ENCODE measurements at places on chromosomes 16 and 17. TPM values are rescaled to one million over a fixed set of nuclear protein-coding genes. Genes with fewer than 3 reads are reported as not detected.

GRCh38 chr17:80939151-80940145, 52.2 kb upstream of the CHMP6 start:
- no peak overlapping the region for H3K4me3 ChIP-seq
- no peaks in the 10 kb centered on the region for H3K36me3 ChIP-seq
- no peak overlapping the region for H3K27ac ChIP-seq
- no peaks in the 10 kb centered on the region for H3K27me3 ChIP-seq
- peak; percentile 29 for DNase-seq

- H3K4me3 ChIP-seq = no peak overlapping the region
- H3K27me3 ChIP-seq = no peaks in the 10 kb centered on the region
Measured at GRCh38 chr17:80028030-80028429, 7.6 kb downstream of the TBC1D16 start.

- peak overlapping the region; percentile 95 for H3K4me3 ChIP-seq
- DNase-seq = no peak
- peak overlapping the region; percentile 99 for H3K27ac ChIP-seq
- peaks cover under 1% of the 10 kb centered on the region for H3K36me3 ChIP-seq
- H3K4me1 ChIP-seq = peaks cover 35% of the 10 kb centered on the region
Measured at GRCh38 chr17:60525328-60525684, 736 bp downstream of the APPBP2 start.

DNA sequence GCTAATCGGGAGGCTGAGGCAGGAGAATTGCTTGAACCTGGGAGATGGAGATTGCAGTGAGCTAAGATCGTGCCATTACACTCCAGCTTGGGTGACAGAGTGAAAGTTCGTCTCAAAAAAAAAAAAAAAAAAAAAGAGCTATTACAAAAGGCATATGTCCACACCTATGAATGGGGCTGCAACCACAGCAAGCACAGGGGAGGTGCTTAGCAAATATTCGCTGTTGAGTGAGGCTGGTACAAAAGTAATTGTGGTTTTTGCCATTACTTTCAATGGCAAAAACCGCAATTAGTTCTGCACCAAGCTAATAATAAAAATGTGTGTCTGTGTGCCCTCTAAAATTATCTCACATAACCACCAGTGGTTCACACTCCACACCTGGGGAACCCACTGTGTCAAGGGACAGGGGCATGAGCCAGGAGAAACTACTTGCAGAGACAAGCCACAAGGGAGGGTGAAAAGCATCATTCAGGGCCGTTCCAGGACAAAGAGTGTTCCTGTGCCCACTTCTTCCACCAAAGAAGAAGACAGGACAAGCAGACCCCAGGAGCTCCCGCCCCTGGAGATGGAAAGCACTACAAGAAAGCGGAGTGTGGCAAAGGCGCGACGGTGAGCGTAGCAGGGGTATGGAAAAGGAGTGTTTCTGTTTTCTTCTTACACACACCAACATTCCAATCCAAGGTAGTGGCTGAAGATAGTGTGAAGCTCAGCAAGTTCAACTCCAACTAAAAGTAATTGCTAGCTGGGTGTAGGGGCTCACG, 84.4 kb upstream of the CNEP1R1 start:
- no peaks in the 10 kb centered on the region for H3K27me3 ChIP-seq
- no peak overlapping the region for H3K4me3 ChIP-seq
- H3K36me3 ChIP-seq = no peaks in the 10 kb centered on the region
- no peak for DNase-seq
- H3K4me1 ChIP-seq = no peaks in the 10 kb centered on the region

- H3K4me3 ChIP-seq = no peak overlapping the region
- H3K36me3 ChIP-seq = no peaks in the 10 kb centered on the region
- no peaks in the 10 kb centered on the region for H3K27me3 ChIP-seq
Measured at GRCh38 chr16:51057969-51058337, 93.1 kb downstream of the SALL1 start.

- H3K4me1 ChIP-seq = peaks cover 35% of the 10 kb centered on the region
- peaks cover 36% of the 10 kb centered on the region for H3K36me3 ChIP-seq
- peak; percentile 67 for DNase-seq
- H3K27me3 ChIP-seq = no peaks in the 10 kb centered on the region
- no peak overlapping the region for H3K4me3 ChIP-seq
- H3K27ac ChIP-seq = peak overlapping the region; percentile 70
Measured at GRCh38 chr17:1043601-1044251, 46.8 kb downstream of the TIMM22 start.

Gene TNFRSF12A
- 74.9 TPM for total RNA-seq

DNA sequence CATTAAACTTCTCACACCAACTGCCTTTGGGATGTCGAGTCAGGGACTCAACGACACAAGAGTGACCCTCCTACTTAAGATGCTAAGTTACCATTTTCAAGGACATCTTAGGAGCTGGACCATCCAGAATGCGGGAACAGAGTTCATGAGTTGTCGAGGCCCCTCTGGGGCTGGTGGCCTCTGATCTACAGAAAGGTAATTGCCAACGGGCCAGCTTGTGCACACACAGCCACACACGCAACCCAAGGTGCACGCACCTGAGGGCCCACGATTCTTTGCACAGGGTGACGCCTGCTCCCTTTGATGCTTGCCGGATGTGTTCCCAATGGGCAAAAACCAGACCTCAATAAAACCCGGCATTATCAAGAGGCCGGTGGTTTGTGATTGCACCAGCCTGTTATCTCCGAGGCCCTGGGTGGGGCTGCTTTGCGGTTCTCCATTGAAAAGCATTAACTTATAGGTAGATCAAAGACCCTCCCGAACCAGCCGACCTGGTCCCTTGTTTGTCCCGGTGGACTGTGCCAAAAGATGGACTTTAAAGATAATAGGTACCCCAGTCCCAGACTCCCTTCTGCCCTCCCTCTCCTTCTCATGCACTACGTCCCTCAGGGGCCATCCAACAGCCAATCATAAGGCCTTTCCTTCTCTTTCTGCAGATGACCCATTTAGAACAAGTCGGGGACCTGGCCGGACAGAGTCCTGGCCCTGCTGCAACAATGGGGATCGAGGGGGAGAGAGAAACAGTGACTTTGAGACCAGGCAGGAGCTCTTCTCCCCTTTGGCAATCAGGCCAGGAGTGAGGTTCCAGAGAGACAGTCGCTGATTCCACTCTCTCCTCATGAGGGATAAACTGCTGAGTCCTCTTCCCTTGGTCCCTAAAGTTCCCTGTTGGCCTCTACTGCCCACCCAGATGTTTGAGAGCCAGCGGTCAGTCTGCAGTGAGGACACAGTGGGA, 292.5 kb downstream of the SOX9 start:
- no peak overlapping the region for H3K4me3 ChIP-seq
- DNase-seq = no peak
- H3K36me3 ChIP-seq = no peaks in the 10 kb centered on the region

- H3K27me3 ChIP-seq = no peaks in the 10 kb centered on the region
- DNase-seq = no peak
- peak overlapping the region; percentile 75 for H3K27ac ChIP-seq
- peaks cover 30% of the 10 kb centered on the region for H3K4me1 ChIP-seq
- no peaks in the 10 kb centered on the region for H3K36me3 ChIP-seq
- no peak overlapping the region for H3K4me3 ChIP-seq
Measured at GRCh38 chr16:49833796-49834530, 21.9 kb downstream of the ZNF423 start.

DNA sequence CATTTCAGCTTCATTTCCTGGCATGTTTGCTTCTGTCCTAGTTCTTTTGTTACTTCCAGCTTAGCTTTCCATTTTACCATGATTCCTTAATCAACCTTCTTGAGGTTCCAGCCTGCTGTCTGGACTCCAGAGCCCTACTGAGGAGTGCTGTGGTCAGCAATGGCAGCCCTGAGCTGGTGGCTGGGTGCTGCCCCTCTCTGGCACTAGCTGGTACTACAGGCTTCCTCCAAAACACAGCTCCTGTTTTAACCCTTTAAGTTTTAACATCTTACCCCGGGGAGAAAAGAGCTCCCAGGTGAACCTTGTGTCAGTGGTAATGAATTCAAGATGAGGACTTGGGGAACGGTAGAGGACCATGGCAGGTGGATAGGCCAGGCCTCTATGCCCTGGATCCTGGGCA, 395.5 kb downstream of the TMEM114 start:
- no peak overlapping the region for H3K27ac ChIP-seq
- no peaks in the 10 kb centered on the region for H3K36me3 ChIP-seq
- DNase-seq = no peak
- no peak overlapping the region for H3K4me3 ChIP-seq

- H3K4me3 ChIP-seq = no peak overlapping the region
- H3K4me1 ChIP-seq = peaks cover 4% of the 10 kb centered on the region
- DNase-seq = no peak
- no peak overlapping the region for H3K27ac ChIP-seq
- H3K36me3 ChIP-seq = no peaks in the 10 kb centered on the region
- no peaks in the 10 kb centered on the region for H3K27me3 ChIP-seq
Measured at GRCh38 chr16:84360170-84360569, 8.2 kb upstream of the ATP2C2 start.

DNA sequence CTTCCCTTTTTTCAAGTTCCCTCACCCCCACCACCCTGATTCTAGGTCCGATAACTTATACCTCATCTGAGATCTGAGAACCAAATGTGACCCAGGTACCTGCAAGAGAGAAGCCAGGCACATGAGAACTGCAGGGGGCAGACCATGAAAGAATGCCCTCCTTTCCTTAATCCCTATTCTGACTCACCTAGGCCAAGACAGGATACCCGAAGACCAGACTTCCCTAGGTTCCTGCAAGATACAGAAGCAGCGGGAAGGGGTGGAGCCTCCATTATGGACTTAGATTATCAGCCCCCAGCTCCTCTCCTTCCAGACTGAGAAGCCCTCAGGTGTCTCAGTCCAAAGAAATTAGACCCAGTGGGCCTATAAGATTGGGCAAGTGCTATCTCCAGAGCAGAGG, 2.1 kb downstream of the KCNAB3 start:
- no peak overlapping the region for H3K4me3 ChIP-seq
- no peak overlapping the region for H3K27ac ChIP-seq
- no peak for DNase-seq
- peaks cover 7% of the 10 kb centered on the region for H3K4me1 ChIP-seq
- H3K36me3 ChIP-seq = peaks cover 8% of the 10 kb centered on the region

Gene FBXW10
- total RNA-seq = not detected

DNA sequence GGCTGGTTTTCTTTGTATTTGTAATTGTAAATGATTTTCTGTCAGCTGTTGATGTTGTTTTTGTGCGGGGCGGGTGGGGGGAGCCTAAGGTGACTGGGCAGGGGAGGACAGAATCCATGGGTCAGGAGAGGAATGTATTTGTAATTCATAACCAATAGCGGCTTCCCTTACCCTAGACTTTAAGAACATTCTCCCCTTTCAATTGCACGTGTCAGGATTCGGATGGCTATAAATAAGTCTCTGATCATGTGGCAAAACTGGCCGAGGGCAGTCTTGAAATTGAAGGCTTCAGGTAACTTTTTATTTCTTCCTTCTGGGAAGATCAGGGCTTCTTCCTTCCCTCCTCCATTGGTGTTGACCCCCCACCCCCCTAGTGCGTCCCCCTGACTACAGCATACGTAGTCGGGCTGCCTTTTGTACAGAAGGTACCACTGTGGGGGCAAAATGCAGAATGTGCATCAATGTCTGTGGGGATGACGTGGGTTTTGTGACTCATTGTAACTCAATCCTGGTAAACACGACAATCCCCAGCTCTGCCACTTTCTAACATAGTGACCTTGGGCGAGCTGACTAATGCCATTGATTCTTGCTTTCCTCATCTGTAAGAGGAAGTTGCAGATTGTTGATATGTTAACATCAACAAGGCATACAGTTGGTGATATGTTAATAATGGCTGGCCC, 16.2 kb downstream of the MARCHF10 start:
- H3K27ac ChIP-seq = no peak overlapping the region
- H3K36me3 ChIP-seq = no peaks in the 10 kb centered on the region
- H3K4me3 ChIP-seq = no peak overlapping the region
- no peaks in the 10 kb centered on the region for H3K4me1 ChIP-seq
- DNase-seq = no peak

Data from upper lobe of right lung (tissue), 1 donor.